Caco-2 (cell line): ENCODE measurements at places on chromosomes 4 and X. TPM values are rescaled to one million over a fixed set of nuclear protein-coding genes. Genes with fewer than 3 reads are reported as not detected.
A peak's percentile ranks its signal among the peaks of the same experiment; 100 is the strongest.

DNA sequence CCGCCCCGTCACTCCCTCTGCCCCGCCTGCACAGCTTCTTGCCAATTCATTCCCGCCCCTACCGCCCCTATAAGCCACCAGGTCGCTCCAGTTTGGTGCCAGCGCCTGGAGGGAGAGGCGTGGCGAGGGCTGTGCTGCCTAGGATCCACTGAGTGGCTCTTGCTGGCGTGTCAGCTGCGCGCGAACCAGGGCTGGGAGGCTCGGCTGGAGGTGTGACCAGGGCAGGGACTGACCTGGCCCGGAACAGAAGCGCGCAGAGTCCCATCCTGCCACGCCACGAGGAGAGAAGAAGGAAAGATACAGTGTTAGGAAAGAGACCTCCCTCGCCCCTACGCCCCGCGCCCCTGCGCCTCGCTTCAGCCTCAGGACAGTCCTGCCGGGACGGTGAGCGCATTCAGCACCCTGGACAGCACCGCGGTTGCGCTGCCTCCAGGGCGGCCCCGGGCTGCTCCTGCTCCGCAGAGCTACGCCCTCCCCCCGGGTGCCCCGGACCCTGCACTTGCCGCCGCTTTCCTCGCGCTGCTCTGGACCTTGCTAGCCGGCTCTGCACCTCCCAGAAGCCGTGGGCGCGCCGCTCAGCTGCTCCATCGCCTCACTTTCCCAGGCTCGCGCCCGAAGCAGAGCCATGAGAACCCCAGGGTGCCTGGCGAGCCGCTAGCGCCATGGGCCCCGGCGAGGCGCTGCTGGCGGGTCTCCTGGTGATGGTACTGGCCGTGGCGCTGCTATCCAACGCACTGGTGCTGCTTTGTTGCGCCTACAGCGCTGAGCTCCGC, at the start of gene GPR78:
GPR78 (plus strand) TSS at position 72 of the 773 bp plus-strand sequence; CDS start at position 663, 591 bp downstream.
- H3K27me3 ChIP-seq: no peaks in the 10 kb centered on the region
- H3K4me3 ChIP-seq: no peak within 1 kb of the TSS
- no peak within 1 kb of the TSS for H3K27ac ChIP-seq
- H3K36me3 ChIP-seq: no peaks in the 10 kb centered on the region
- no peaks in the 10 kb centered on the region for H3K4me1 ChIP-seq

GRCh38 chr4:40739347-40739746, 10.4 kb upstream of the NSUN7 start:
- H3K27ac ChIP-seq: no peak overlapping the region
- no peaks in the 10 kb centered on the region for H3K4me1 ChIP-seq
- H3K4me3 ChIP-seq: no peak overlapping the region
- no peaks in the 10 kb centered on the region for H3K27me3 ChIP-seq
- DNase-seq: no peak

GRCh38 chr4:107618656-107619055, 101.4 kb downstream of the PAPSS1 start:
- H3K27ac ChIP-seq: no peak overlapping the region
- no peaks in the 10 kb centered on the region for H3K4me1 ChIP-seq
- H3K36me3 ChIP-seq: no peaks in the 10 kb centered on the region; the same call in 1 of the 2 replicates
- H3K27me3 ChIP-seq: no peaks in the 10 kb centered on the region
- no peak for DNase-seq
- no peak overlapping the region for H3K4me3 ChIP-seq

PLK4 gene
- total RNA-seq: 28.2 and 31.1 TPM in 2 replicates

MMRN1 gene
- total RNA-seq: not detected in 2 replicates

DNA sequence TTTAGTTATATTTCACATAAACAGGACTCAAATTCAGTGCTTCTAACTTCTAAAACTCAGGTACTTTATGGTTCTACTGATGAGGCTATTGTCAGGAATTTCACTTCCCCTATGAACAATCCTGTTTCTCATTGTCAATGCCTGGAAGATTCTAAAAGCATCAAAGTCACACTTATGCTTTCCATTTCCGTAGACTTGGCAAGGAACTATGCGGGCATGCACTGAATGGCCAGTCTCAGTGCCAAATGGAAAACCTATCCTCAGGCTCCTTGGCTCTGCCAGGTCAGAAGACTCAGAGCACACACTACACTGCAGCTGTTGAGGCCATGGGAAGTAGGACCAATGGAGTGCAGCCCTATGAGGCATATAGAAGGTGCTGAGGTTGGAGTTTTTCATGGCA, 97.0 kb upstream of the PTPN13 start:
- H3K27me3 ChIP-seq: no peaks in the 10 kb centered on the region
- peaks cover 5% of the 10 kb centered on the region; the same call in 1 of the 2 replicates for H3K4me1 ChIP-seq
- no peak for DNase-seq
- H3K36me3 ChIP-seq: no peaks in the 10 kb centered on the region

DNA sequence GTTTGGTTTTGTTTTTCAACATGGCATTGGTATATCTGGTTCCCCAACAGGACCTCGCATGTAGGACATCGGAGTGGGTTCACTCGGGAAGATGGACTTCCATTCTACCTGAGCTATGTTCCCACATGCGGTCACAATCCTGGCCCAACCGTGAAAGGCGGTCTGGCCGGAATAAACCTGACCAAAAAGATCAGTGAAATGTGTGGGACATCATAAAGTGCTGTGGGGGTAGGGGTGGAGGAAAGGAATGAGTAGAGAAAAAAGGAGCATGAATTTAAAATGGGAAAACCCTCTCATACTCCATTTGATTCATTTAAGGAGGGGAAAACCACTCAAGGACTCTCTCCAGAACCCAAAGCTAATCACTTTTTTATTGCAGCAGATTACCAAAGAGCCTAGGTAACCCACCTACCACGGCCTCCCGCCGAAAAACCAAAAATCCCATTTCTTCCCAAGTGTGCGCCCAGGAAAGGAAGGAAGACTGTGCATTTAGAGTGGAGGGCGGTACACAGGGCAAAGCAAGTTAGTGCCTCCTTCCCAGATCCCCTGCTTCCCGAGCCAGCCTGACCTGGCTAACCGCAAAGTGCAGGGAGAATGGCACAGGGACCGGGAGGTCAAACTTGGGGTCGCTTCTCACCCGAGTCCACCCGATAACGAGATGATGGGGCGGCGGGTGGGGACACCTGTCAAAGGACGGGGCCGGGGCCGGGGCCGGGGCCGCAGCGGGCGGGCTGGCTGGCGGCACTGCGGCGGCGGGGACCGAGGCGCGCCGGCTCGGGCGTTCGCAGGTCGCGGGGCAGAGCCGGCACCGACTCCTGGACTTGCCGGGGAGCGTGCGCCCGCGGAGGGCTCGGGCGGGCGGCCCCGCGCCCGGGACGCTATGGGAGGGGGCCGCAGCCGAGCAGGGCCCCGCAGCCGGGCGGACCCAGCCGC, 669 bp downstream of the TMEM150C start:
- H3K27me3 ChIP-seq: no peaks in the 10 kb centered on the region
- peak overlapping the region; percentile 48 for H3K27ac ChIP-seq
- no peaks in the 10 kb centered on the region for H3K36me3 ChIP-seq
- no peaks in the 10 kb centered on the region for H3K4me1 ChIP-seq
- H3K4me3 ChIP-seq: peak overlapping the region; percentile 56

DNA sequence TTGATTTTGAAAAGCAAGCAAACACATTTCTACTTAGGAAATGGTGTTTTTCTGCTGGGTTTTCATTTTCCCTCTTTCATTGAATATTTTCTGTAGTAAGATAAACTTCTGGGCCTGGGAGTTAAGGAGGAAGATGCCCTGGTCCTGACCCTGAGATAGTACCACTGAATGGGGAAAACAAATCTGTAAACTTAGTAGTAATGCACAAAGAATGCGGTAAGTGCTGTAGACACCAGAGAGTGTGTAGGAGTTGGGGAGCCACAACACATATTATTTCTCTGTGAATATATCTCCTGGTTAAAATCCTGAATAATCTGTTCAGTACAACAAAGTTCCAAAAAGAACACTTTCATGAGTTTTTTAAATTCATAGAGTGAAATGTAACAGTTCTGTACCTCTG, 178.3 kb downstream of the MAPK10 start:
- no peaks in the 10 kb centered on the region for H3K36me3 ChIP-seq
- H3K4me3 ChIP-seq: no peak overlapping the region
- no peaks in the 10 kb centered on the region for H3K27me3 ChIP-seq

NOX1 gene
- total RNA-seq: 13.2 and 15.7 TPM in 2 replicates

MOSPD2 gene
- total RNA-seq: 13.0 and 13.8 TPM in 2 replicates

NHS gene
- total RNA-seq: 2.2 and 2.5 TPM in 2 replicates

GRCh38 chrX:71525316-71525715, 7.6 kb upstream of the OGT start:
- H3K4me3 ChIP-seq: no peak overlapping the region
- no peak for DNase-seq
- H3K4me1 ChIP-seq: no peaks in the 10 kb centered on the region
- no peaks in the 10 kb centered on the region for H3K27me3 ChIP-seq

- DNase-seq: no peak
- H3K27me3 ChIP-seq: no peaks in the 10 kb centered on the region
- H3K4me1 ChIP-seq: no peaks in the 10 kb centered on the region
- H3K4me3 ChIP-seq: no peak overlapping the region
- peak overlapping the region; percentile 54 for H3K27ac ChIP-seq
- H3K36me3 ChIP-seq: no peaks in the 10 kb centered on the region
Observed at GRCh38 chr4:26218677-26219605, 101.9 kb upstream of the RBPJ start.

ATOH1 gene
- not detected in 2 replicates for total RNA-seq

DNA sequence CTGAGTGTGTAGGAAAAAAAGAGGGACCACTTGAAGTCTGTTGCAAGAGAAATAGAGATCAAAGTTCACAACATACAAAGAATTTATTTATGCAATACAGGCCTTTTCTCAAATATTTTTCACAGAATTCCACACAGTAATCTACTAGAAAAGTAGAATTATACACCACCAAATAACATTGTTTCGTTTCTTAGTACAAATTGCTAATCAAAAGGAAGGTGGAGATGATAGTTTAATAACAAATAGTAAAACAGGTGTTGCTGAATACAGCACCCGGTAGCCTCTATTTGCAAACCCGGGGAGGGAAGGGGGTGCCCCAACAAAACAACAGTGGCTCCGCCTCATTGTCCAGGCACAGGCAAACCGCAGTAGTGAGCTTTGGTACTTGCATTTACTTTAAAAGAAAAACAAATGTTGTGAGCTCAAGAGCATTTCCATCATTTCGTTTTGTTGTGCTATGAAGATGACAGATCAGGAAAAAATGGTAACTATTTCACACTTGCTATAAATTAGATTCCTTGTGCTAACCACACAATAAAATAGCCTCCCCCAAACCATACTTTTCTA, 186.4 kb downstream of the DCLK2 start:
- peaks cover 4% of the 10 kb centered on the region for H3K36me3 ChIP-seq
- DNase-seq: no peak
- no peak overlapping the region for H3K27ac ChIP-seq
- no peak overlapping the region for H3K4me3 ChIP-seq
- peaks cover 4% of the 10 kb centered on the region; the same call in 1 of the 2 replicates for H3K4me1 ChIP-seq

- H3K27ac ChIP-seq: peak overlapping the region; percentile 93
- H3K27me3 ChIP-seq: no peaks in the 10 kb centered on the region
- H3K4me1 ChIP-seq: peaks cover 19% of the 10 kb centered on the region
Observed at GRCh38 chrX:45771560-45772340, 571.1 kb upstream of the DIPK2B start.

DNA sequence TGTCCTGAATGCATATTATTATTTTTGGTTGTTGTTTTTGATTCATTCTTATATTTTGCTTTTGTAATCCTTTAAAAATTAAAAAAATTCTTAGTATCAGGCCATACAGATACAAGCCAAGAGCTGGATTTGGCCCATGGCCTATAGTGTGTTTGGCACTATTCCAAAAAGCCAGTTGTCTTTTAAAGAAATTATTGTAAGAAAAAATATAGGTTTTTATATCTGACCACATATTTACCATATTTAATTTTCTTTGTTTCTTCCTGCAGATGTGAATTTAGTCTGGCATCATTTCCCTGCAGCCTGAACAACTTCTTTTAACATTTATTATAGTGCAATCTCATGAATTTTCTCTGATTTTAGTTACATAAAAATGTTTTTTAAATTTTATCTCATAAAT, 652.8 kb upstream of the NR3C2 start:
- H3K36me3 ChIP-seq: no peaks in the 10 kb centered on the region
- no peak overlapping the region for H3K27ac ChIP-seq
- DNase-seq: no peak
- H3K27me3 ChIP-seq: no peaks in the 10 kb centered on the region
- no peaks in the 10 kb centered on the region for H3K4me1 ChIP-seq
- no peak overlapping the region for H3K4me3 ChIP-seq

FHDC1 gene
- 1.4 and 1.5 TPM in 2 replicates for total RNA-seq

DNA sequence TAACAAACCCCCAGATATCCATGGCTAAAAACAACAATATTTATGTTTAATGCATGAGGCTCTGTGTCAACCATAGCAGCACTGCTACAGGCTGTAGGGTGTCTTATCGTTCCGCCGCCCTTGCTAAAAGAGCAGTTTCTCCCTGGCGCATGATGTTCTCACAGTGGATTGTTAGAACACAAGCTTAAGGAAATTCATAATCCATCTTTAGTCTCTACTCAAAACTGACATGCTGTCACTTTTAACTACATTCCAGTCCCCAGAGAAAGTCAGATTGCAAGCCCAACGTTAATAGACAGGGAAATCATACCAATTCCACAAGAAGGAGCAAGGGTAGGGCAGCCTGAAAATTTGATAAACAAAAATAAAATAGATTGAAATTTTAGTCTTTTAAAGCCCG, 1960.8 kb downstream of the PCDH7 start:
- H3K27me3 ChIP-seq: no peaks in the 10 kb centered on the region
- H3K4me1 ChIP-seq: no peaks in the 10 kb centered on the region
- no peak overlapping the region for H3K27ac ChIP-seq
- H3K4me3 ChIP-seq: no peak overlapping the region

DNA sequence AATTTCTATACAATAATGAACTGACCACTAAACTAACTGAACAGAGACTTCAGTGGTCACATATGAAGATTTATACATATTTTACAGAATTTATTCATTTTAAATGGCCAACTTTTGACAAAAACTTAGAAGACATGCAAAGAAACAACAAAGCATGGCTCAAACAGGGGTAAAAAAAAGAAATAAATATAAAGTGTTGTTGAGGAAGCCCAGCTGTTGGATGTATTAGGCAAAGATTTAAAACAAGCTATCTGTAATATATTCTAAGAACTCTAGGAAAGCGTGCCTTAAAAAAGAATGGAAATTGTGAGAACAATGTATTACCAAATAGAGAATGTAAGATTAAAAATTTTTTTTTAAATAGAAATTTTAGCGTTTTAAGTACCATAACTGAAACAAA, 210.9 kb upstream of the HTR2C start:
- no peak overlapping the region for H3K27ac ChIP-seq
- no peak for DNase-seq
- H3K4me3 ChIP-seq: no peak overlapping the region
- no peaks in the 10 kb centered on the region for H3K36me3 ChIP-seq
- H3K4me1 ChIP-seq: no peaks in the 10 kb centered on the region

ZNF711 gene
- total RNA-seq: 11.0 and 12.7 TPM in 2 replicates
